Natural killer cell (primary cell): ENCODE measurements at places on chromosomes 3 and 15. TPM values are rescaled to one million over a fixed set of nuclear protein-coding genes. Genes with fewer than 3 reads are reported as not detected.

RYR3 gene
- total RNA-seq = 6.2 TPM

DUOX2 gene
- not detected for total RNA-seq

- no peaks in the 10 kb centered on the region for H3K36me3 ChIP-seq
- no peak for DNase-seq
- peaks cover 48% of the 10 kb centered on the region for H3K4me1 ChIP-seq
These were observed 37.2 kb downstream of the SLC6A6 start for GRCh38 chr3:14439501-14440167.

- no peaks in the 10 kb centered on the region for H3K27me3 ChIP-seq
- H3K4me3 ChIP-seq = no peak overlapping the region
- no peak for DNase-seq
- H3K4me1 ChIP-seq = no peaks in the 10 kb centered on the region
- no peaks in the 10 kb centered on the region for H3K36me3 ChIP-seq
These were observed 458.4 kb upstream of the ADAMTS9 start for GRCh38 chr3:65146179-65146578.

DNA sequence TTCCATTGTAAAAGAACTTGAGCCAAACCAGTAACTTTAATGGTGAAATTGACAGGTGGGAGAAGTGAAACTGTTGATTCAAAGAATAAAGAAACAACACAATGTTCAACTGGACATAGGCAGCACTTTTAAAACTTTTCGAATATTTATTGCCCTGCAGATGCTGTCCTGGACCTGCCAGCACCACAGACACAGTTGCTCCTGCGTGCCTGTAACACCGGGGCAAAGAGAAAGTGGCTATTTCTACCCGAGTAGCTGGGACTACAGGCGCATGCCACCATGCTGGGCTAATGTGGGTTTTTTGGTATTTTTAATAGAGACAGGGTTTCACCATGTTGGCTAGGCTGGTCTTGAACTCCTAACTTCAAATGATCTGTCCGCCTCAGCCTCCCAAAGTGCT is 7.4 kb downstream of the IL5RA start:
- no peak overlapping the region for H3K27ac ChIP-seq
- H3K4me3 ChIP-seq = no peak overlapping the region
- H3K4me1 ChIP-seq = no peaks in the 10 kb centered on the region
- H3K36me3 ChIP-seq = no peaks in the 10 kb centered on the region
- peaks cover 2% of the 10 kb centered on the region for H3K27me3 ChIP-seq

- H3K4me3 ChIP-seq = peak overlapping the region; percentile 95
- H3K4me1 ChIP-seq = peaks cover 34% of the 10 kb centered on the region
- H3K27ac ChIP-seq = peak overlapping the region; percentile 90
- peak; percentile 44 for DNase-seq
- no peaks in the 10 kb centered on the region for H3K27me3 ChIP-seq
These were observed 1.1 kb upstream of the LPP start for GRCh38 chr3:188152660-188153436.

DNA sequence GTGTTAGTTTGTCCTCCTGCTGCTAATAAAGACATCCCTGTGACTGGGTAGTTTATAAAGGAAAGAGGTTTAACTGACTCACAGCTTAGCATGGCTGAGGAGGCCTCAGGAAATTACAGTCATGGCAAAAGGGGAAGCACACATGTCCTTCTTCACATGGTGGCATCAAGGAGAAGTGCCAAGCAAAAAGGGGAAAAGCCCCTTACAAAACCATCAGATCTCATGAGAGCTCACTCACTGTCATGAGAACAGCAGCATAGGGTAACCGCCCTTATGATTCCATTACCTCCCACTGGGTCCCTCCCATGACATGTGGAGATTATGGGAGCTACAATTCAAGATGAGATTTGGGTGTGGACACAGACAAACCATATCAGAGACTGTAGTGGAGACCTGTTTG is 27.0 kb downstream of the TM2D3 start:
- H3K36me3 ChIP-seq = no peaks in the 10 kb centered on the region
- H3K4me3 ChIP-seq = no peak overlapping the region
- H3K4me1 ChIP-seq = no peaks in the 10 kb centered on the region
- H3K27ac ChIP-seq = no peak overlapping the region
- DNase-seq = no peak

DNA sequence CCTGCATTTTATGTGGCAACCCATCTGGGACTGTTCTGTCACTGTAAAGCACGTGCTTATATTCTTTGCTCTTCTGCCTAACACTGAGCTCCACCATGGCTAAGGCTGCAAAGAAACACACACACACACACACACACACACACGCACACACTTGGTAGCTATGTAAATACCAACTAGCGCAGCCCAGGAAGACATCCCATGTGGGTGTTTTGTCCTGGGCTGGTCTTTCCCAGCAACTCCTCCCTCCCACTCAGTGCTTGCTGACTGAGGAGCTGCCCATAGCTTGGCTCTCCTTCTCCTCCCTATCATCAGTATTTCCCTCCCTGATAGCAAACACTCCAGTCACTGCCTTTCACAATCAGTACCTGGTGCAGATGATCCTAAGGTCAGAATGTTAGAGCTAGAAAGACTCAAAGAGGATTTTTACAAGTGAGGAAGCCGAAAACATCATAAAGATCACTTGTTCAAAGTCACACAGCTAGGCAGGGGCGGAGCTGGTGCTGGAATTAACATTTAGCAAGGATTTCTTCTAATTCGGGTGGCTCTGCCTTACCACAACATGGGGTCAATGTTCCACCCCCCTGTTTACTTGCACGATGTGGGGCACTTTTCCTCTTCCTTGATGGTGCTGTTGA is 377.1 kb upstream of the TBL1XR1 start:
- H3K4me1 ChIP-seq = no peaks in the 10 kb centered on the region
- DNase-seq = no peak
- no peak overlapping the region for H3K4me3 ChIP-seq
- H3K36me3 ChIP-seq = no peaks in the 10 kb centered on the region
- H3K27ac ChIP-seq = no peak overlapping the region

SLCO2A1 gene
- not detected for total RNA-seq

DNA sequence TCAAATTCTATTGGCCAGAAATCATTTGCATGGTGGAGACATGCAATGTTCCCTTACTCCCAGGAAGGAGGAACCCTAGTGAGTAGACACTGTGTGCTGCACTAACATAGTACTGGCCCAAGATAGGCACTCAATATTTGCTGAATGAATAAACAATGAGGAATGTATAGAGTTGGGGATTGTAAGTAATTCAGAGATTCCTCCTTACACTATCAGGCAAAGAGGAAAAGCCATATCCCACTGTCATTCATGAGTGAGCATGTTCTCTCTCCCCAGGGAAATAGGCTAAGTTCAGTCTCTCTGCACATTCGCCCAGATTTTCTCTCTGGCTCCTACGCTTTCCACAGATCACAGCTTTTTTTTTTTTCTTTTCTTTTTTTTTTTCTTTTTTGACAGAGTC is 154.9 kb upstream of the WNT5A start:
- no peaks in the 10 kb centered on the region for H3K27me3 ChIP-seq
- H3K4me3 ChIP-seq = no peak overlapping the region
- no peak for DNase-seq
- no peaks in the 10 kb centered on the region for H3K36me3 ChIP-seq
- no peak overlapping the region for H3K27ac ChIP-seq

GRCh38 chr3:178671791-178672190 is 135.6 kb downstream of the KCNMB2 start:
- no peak overlapping the region for H3K4me3 ChIP-seq
- DNase-seq = no peak
- H3K36me3 ChIP-seq = no peaks in the 10 kb centered on the region
- no peaks in the 10 kb centered on the region for H3K4me1 ChIP-seq

KLHL40 gene
- total RNA-seq = not detected

DNA sequence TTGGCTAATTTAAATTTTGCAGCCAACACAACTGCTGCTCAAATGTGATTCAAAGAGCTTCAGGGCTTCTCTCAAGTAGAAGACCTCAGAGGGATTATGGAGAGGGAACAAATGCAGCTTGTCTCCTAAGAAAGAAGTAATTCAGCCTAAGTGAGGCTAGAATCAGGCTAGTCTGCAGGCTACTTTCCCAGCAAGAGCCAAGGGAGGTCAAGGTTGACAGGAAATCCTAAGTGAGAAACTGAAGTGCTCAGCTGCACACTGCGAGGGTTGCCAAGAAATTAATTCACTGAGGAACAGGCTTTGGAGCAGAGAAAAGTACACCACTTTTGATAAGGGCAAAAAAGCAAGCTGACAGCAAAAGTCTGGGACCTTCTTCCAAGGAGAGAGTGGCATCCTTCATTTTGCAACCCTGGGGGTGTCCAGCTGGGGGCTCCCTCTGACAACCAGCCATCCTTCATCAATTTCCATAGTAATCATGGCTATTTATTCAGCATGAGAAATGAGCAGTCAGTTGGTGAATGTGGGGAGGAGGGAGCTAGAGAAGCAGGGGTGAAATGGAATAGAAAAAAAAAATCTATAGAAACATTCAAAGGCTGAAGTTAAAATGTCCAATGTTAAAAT is 646.4 kb upstream of the ADAMTS9 start:
- H3K27me3 ChIP-seq = no peaks in the 10 kb centered on the region
- no peaks in the 10 kb centered on the region for H3K36me3 ChIP-seq
- DNase-seq = no peak
- no peaks in the 10 kb centered on the region for H3K4me1 ChIP-seq
- no peak overlapping the region for H3K27ac ChIP-seq
- no peak overlapping the region for H3K4me3 ChIP-seq

- no peaks in the 10 kb centered on the region for H3K27me3 ChIP-seq
- DNase-seq = no peak
- H3K4me1 ChIP-seq = no peaks in the 10 kb centered on the region
- no peaks in the 10 kb centered on the region for H3K36me3 ChIP-seq
These were observed 291.6 kb upstream of the TGFBR2 start for GRCh38 chr3:30314757-30315325.

DNA sequence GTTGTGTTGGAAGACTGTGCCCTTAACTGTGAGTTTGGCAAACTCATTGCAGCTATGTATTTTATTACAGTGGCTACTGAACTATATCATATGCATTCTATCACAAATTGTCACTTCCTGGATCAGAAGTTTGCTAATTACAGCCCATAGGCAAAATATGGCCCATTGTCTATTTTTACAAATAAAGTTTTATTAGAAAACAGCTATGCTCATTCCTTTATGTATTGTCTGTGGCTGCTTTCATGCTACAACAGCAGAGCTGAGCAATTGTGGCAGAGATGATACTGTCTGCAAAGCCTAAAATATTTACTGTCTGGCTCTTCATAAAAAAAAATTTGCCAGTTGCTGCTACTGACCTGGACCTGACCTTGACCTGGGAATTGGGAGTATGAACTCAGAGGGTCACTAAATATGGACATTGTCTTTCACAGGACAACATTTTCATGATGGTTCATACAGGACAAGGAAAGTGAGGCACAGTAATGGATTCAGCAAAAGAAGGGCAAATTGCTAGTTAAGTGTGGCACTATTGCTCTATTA is 316.9 kb downstream of the ZNF621 start:
- H3K4me1 ChIP-seq = no peaks in the 10 kb centered on the region
- no peak for DNase-seq
- no peaks in the 10 kb centered on the region for H3K36me3 ChIP-seq
- no peaks in the 10 kb centered on the region for H3K27me3 ChIP-seq

ASB14 gene
- total RNA-seq = not detected

GLDN gene
- not detected for total RNA-seq

DNA sequence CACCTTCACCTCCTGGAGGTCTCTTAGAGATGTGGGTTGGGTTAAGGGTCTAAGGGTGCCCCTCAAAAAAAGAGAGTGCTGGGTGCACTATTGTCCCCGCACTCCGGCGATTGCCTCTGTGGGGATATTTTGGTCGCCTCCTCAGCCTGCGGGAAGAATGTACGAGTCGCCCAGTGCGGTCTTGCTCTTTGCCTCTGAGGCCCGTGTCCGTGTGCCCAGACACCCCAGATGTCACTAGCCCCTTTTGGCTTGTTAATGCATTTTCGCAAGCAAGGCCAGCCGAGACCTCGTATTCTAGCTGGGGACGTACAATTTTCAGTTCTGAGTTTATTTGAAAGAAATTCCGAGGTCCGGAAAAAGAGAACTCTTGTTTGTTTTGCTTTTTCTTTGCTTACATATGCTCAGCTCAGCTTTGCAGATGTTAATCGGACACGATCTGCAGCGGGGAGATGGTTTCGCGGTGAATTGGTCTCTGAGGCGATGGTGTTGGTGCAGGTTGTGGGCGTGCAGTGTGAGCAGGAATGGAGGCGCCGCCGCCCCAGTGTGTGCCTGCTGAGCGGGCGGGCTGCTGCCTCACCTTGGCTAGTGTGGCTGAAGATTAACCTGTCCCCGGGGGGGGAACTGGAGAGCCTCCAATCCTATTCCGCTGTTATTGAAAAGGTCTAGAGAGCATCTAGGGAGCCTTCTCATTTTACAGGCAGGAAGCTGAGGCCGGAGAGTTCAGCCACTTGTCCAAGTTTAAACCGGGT is 1.4 kb downstream of the ST6GAL1 start:
- no peaks in the 10 kb centered on the region for H3K27me3 ChIP-seq
- peak overlapping the region; percentile 79 for H3K4me3 ChIP-seq

- H3K36me3 ChIP-seq = no peaks in the 10 kb centered on the region
- peak overlapping the region; percentile 89 for H3K27ac ChIP-seq
- H3K27me3 ChIP-seq = no peaks in the 10 kb centered on the region
- peaks cover 9% of the 10 kb centered on the region for H3K4me1 ChIP-seq
- DNase-seq = peak; percentile 17
These were observed 32.0 kb upstream of the TCF12 start for GRCh38 chr15:56886363-56886931.

- H3K4me3 ChIP-seq = no peak overlapping the region
- no peaks in the 10 kb centered on the region for H3K27me3 ChIP-seq
- H3K27ac ChIP-seq = no peak overlapping the region
- H3K36me3 ChIP-seq = no peaks in the 10 kb centered on the region
- no peak for DNase-seq
These were observed 183.4 kb upstream of the UBE2E2 start for GRCh38 chr3:23019596-23020300.

- H3K36me3 ChIP-seq = peaks cover 74% of the 10 kb centered on the region
- H3K27ac ChIP-seq = no peak overlapping the region
- no peak for DNase-seq
These were observed 25.0 kb downstream of the TKT start for GRCh38 chr3:53230789-53231188.

GRCh38 chr3:41129731-41130130 is 69.6 kb upstream of the CTNNB1 start:
- no peak overlapping the region for H3K27ac ChIP-seq
- H3K36me3 ChIP-seq = no peaks in the 10 kb centered on the region
- H3K27me3 ChIP-seq = no peaks in the 10 kb centered on the region
- no peak overlapping the region for H3K4me3 ChIP-seq
- DNase-seq = no peak
